Ascending aorta (tissue), 2 donors: ENCODE measurements at places on chromosomes 16 and 17. TPM values are rescaled to one million over a fixed set of nuclear protein-coding genes. Genes with fewer than 3 reads are reported as not detected.

The SLC16A13 gene
- 1.5 TPM for total RNA-seq

The GJD3 gene
- total RNA-seq, result not detected

DNA sequence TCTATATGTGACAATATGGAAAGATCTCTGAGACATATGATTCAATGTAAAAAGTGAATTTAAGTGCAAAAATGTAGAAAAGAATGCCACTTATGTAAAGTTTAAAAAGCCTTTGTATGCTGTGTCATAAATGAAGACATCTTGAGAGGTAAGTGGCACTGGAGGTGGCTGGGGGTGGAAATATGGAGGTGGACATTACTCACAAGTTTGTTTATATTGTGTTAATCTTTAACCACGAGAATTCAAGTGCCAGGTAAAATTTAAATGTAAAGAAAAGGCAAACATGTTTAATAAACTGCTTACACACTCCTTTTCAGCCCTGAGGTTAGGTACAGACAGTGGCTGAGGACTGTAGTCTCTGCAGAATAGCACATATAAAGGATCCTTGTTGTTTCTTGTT lies 235.1 kb downstream of the ABCC12 start:
- H3K4me3 ChIP-seq, result no peak overlapping the region
- no peak overlapping the region for H3K27ac ChIP-seq
- H3K4me1 ChIP-seq, result no peaks in the 10 kb centered on the region
- no peaks in the 10 kb centered on the region for H3K36me3 ChIP-seq
- DNase-seq, result no peak
- no peaks in the 10 kb centered on the region for H3K27me3 ChIP-seq

GRCh38 chr16:70422543-70422942 lies 16.4 kb downstream of the ST3GAL2 start:
- H3K36me3 ChIP-seq, result no peaks in the 10 kb centered on the region
- H3K4me1 ChIP-seq, result peaks cover 1% of the 10 kb centered on the region
- no peak overlapping the region for H3K4me3 ChIP-seq
- no peak for DNase-seq

DNA sequence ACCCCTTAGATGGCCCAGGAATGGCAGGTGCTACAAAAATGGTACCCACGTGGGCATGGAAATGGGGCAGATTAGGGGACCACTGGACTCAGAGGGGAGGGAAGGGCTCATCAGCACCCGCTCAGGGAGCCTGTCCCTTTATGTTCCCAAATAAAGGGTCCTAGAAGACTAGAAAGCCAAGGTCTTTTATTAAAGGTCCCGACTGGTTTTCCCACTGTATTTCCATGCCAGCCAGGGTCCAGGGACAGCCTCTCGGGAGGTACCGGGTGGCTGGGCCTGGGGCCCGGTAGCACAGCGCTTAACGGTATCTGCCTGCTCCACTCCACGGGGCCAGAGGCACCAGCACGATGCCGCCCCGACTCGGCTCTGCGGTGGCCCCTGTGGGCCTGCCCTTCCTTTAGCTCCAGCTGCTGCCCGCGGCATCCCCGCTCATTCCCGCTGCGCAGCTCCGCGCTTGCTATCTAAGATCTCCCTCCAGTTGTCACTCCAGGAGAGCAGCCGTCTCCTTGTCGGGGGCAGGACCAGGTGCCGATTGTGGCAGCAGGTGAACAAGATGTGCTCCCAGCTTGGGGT lies 1.4 kb downstream of the NT5C start:
- H3K4me1 ChIP-seq, result no peaks in the 10 kb centered on the region
- DNase-seq, result no peak
- H3K27me3 ChIP-seq, result no peaks in the 10 kb centered on the region
- H3K27ac ChIP-seq, result peak overlapping the region; percentile 90
- H3K4me3 ChIP-seq, result peak overlapping the region; percentile 46
